Lower lobe of right lung (tissue), 2 donors: ENCODE measurements at places on chromosomes 2 and 18.

DNA sequence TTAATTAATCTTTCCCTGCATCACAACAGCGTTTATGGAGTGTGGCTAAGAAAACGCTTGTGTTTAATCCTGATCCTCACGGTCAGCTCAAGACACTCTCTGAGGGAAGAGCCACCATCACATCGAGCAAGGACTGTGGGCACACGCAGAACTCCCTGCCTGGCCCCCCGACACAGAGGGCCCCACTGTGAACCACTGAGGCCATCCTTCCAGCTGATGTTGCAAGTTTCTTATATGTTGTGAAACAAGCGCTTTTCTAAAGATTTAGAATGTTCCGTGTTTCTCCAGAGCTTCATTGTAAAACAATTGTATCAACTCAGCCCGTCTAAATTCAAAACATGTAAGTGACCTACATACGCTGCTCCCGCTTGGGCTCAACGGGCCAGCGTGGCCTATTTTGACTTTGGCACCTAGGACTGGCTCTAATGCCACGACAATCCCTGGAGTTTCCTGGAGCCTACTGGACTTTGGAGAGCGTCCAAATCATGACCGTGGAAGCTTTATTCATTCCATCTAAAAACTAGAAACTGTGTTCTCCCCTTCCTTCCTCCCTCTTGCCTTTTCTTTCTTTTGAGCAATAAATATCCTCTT is 34.9 kb downstream of the SERPINE2 start:
- no peak for DNase-seq

GRCh38 chr2:46650556-46651001 is 171.2 kb downstream of the TMEM247 start:
- no peak for DNase-seq

GRCh38 chr2:1492711-1493430 is 79.6 kb downstream of the TPO start:
- DNase-seq: no peak

- no peak for DNase-seq
Observed at GRCh38 chr2:142180820-142181533, 50.2 kb upstream of the LRP1B start.

GRCh38 chr2:47237375-47238334 is 82.5 kb upstream of the STPG4 start:
- no peak for DNase-seq

- no peak for DNase-seq
Observed at GRCh38 chr2:144330951-144331673, 188.8 kb downstream of the ZEB2 start.

- no peak for DNase-seq
Observed at GRCh38 chr18:77210249-77210648, 39.4 kb upstream of the GALR1 start.

- no peak for DNase-seq
Observed at GRCh38 chr2:66024391-66024790, 410.5 kb upstream of the MEIS1 start.

DNA sequence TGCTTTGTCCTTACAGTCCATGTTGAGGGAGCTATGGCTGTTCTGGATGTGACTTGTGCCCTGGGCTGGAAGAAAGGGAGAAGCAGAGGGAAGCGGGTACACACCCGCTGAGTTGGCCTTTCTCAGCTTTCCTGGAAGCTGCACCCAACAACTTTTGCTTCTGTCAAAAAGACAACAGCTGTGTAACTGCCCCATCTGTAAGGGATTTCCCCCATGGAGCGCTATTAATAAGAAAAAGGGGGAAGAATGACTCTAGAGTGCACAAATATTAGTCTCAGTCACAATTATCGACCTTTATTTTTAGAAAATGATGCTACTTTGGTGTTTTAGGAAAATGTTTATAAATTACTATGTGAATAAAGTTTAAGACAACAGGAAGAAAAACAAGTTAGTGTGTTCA is 368.3 kb downstream of the RAD51AP2 start:
- no peak for DNase-seq

- DNase-seq: peak; percentile 80
Observed at GRCh38 chr2:60530660-60531281, 22.7 kb downstream of the BCL11A start.

GRCh38 chr2:43068631-43069517 is 157.5 kb downstream of the ZFP36L2 start:
- no peak for DNase-seq

- DNase-seq: no peak
Observed at GRCh38 chr18:59927246-59927825, 27.5 kb downstream of the PMAIP1 start.

- no peak for DNase-seq
Observed at GRCh38 chr18:54742659-54743604, 85.3 kb upstream of the RAB27B start.

DNA sequence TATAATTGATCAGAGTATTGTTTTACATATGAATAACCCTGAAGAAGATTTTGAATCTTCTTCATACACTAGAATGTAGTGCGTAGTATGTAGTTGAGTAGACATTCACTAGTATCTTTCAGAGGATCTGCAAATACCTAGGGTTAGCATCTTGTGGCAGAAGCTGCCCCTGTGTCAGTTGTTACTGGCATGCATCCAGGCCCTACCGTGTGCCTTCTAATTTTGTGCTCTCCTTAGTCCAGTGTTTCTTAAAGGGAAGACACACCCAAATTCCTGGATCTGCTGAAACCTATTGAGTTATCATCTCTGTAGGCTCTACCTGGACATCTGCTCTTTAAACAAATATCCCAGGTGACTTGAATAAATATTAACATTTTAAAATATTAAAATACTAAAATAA is 99.7 kb upstream of the SERTAD2 start:
- DNase-seq: no peak

DNA sequence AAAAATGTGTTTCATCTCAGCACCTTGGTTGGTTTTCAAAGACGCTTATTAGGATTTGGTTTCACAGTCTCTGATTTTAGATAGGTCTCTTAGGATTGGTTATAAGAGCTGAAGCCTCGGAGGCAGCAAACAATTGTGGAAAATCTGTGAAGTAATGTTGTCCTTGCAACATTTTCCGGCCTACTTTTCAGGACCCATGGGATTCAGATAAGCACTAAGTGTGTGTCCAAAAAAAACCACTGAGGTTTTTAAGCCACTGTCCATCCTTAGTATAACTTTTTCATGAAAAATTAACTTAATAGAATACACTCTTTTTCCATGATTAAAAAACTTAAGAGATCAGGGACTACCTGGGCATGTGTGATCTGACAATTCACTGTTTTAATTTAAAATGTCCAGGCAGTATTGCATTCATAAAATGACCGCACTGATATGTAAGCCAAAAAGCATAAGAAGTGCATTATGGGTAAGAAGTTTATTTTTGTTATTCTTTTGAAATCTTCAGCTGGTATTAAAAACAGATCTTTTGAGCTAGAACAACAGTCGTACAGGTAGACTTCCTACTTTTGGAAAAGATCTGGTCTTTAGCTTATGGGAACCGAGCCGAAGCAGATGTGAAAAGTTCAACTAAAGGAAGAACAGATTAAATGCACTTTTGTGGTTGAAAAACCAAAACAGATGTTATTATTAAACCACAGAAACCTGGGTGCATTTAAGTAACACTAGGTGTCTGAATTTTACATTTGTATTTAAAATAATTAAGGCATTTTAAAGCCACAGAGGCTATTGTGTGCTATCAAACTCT is 479.4 kb upstream of the ZEB2 start:
- no peak for DNase-seq

DNA sequence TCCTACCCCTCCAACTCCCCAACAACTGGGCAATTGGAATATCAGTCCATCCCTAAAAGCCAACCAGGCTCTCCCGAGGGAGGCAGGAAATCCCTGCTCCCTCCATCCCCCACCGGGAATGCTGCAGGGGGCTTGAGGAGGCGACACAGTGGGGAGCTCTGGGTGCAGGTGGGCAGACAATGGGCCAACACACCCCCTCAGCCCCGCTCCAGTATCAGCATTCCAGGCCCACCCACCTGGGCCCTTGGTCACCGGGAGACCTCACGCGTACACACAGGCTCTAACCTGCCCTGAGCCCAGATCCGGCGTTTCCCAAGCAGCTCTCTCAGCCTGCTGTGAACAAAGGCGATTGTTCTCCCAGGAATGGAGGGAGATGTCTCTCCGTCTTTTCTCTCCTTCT is 37.6 kb upstream of the FZD7 start:
- no peak for DNase-seq

- no peak for DNase-seq
Observed at GRCh38 chr2:66839551-66840320, 404.8 kb downstream of the MEIS1 start.

GRCh38 chr2:24809316-24810007 is 16.2 kb downstream of the CENPO start:
- no peak for DNase-seq

GRCh38 chr2:1748741-1749488 is 4.6 kb upstream of the PXDN start:
- no peak for DNase-seq

DNA sequence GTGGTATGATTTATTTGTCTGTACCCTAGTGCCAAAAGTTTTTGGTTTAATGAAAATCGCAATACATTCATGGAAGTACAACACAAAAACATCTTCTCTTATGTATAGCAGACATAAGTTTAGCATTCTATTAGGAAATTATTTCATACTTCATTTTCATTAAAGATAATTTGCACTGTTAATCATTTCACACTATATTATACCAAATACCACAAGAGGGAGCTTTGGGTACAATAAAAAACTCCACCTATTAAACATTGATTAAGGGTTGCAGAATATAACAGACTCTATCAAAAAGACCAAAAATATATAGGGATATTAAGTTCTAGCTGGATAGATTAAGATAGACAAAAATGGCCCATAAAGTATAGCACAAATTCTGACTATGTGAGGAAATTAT is 79.0 kb downstream of the SLC66A3 start:
- no peak for DNase-seq

DNA sequence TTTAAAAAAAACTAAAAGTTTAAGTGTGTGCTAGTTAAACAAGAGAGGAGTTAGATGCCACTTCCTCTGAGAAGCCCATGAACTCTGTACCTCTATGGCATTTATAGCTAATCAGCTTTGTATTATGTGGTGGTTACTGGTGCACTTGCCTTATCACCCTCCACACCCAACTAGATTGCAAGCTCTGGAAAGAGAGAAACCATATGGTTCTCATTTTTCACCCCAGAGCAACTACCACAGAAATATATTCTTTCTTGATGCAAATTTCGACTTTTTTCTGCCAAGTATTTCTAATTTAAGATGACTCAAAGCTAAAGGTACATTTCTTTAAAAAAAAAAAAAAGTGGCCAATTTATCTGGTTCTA is 24.2 kb downstream of the RAPH1 start:
- no peak for DNase-seq

DNA sequence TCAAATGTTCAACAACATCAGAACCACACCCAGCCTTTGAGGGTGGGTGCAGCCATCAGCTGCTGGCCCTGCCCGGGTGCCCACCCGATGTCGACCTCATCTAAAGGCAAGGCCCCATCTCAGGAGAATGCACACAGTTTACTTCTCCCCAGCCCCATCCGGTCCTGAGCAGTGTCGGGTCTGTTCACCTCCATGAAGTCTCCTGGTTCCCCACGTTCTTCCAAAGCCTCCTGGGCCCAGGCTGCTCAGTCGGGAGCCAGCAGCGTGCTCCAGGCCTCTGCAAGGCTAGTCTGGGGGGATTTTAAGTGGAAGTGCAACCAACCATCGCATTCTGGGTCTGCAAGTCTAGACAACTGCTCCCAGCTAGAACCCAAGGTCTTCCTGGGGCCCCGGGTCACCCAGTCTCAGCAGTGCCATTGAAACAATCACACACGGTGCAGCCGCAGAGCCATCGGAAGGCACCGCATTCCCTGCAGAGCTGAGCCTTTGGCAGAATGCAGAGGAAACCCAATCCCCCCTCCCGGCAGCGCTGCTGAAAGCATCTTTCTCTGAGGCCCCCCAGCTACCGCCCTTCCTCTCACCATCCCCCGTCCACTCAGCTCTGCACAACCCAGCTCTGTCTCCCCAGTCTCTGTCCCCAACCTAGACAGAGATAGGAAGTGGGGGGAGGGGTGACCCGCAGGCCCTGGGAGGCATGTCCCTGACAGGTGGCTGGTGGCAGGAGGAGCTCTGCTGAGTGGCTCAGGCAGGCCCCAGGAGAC is 8.5 kb downstream of the ESPNL start:
- peak; percentile 49 for DNase-seq

DNA sequence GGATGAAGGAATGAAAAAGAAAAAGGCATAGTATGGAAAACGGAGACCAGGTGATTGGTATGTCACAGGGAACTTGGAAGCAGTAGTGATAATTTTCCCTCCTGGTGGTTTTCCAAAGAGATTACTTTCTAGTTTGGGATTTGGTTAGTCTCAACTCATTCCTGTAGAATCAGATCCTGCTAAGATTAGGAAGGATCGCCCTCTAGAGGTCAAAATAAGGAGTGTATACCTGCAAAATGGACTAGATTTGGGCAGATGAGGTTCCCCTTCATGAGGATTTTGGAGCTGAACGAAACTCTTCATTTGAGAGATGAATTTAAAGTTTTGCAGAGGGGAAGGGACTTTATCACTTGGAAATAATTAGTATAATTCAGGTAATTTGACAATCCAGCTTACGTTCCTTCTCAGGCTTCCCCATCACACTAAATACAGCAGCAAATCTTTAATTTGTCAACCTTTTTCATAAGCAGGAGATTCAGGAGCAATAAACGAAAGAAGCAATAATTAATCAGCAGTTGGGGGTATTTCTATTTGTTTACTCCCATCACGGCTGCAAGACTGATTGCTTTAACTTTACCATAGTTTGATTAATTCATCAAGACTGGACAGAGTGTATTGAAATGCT is 65.2 kb downstream of the CCDC195 start:
- no peak for DNase-seq

- DNase-seq: no peak
Observed at GRCh38 chr2:78568782-78569373, 456.6 kb upstream of the REG3G start.

DNA sequence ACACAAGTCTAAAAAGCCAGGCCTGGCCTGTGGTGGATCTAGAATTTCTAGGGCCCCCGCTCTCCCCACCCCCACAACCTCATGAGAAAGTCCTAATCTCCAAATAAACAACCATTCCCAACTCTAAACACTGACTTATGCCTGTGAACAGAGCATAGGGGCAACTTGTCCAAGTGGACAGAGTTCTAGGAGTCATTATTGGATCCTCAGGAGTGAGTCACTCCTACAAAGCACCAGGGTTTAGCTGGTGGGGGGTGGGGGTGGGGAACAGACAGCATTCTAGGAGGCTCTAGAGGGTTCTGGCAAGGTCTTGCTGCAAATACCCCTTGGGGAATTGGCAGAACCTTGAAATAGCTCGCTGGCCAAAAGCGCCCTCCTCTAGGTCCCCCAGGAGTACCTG is 83.3 kb downstream of the ZCCHC2 start:
- no peak for DNase-seq

DNA sequence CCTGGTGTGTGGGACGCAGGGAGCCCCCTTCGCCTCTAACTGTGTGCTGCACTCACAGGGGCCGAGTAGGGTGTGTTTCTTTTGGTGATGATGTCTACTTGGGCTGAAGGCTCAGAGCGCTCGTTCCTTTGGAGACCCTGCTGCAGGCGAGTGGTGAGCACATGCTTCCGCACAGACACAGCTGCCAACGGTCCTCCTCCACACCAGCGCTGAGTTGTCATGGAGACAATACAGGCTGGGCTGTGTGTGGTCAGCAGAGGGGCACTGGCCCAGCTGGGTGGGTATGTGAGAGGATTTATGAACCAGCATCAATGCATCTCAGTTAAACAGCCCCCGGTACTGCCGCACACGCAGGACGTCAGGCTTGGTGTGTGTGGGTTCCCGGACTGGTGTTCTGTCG is 143.5 kb downstream of the SH3RF3 start:
- no peak for DNase-seq

- no peak for DNase-seq
Observed at GRCh38 chr2:30037016-30037415, 109.8 kb upstream of the YPEL5 start.
